NCI-H524 (cell line): ENCODE measurements at places on chromosomes 4 and X.

DNA sequence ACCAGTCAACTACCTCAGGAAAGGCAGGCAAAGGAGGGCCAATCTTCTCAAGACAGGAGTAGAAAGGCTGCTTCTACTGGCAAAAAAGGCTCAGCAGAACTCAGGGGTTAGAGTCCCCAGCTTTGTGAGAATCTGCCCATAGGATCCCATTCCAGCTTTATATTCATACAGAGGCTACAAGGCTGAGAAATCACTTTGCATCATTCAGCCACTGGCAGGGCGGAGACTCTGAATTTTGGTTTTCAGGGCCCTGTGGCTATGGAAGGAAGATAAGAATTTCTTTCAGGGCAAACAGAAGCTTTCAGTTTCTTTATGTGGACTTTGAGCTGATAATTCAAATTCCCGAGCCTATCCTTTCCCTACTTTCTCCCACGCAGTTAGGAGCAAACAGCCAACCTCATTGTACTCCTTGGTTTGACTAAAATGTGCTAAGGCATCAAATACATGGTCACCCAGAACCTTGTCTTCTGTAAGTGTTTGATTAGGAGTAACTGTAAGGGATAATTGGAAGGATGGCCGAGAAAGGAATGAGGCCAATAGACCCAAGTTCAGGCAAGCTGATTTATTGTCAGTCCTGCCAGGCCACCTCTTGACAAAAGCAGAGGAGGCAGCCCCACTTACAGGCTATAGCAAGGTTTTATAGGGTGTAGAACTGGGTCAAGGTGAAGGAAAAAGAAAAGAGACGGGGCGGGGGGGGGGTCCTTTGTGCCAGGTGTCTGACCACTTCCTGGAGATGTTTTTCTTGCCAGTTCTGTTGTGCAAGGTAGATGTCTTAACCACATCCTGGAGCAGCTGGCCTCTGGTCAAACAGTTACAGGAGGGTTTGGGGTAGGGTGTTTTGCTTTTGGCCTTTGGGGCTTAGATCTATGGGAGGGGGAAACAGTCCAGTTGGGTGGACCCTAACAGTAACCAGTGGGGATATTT, 165.3 kb upstream of the PPP1R2C start:
- no peak for DNase-seq

DNA sequence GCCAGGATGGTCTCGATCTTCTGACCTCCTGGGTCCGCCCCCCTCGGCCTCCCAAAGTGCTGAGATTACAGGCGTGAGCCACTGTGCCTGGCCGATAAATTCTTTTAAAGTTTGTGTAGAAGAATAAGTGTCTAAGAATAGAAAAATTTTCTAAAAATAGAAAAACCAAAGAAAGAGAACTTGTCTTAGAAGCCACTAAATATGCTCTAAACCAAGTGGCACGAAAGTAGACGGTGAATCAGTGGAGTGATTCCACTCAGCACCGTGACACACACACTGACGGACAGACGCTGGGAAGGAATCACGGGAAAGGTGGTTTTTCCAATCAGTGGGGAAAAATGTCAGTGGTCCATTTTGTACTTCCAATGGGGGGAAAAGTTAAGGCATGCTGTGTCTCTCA, 72.7 kb upstream of the PSAPL1 start:
- DNase-seq = no peak

- DNase-seq = no peak
Observed at GRCh38 chrX:24483596-24483995, 18.5 kb downstream of the PDK3 start.

DNA sequence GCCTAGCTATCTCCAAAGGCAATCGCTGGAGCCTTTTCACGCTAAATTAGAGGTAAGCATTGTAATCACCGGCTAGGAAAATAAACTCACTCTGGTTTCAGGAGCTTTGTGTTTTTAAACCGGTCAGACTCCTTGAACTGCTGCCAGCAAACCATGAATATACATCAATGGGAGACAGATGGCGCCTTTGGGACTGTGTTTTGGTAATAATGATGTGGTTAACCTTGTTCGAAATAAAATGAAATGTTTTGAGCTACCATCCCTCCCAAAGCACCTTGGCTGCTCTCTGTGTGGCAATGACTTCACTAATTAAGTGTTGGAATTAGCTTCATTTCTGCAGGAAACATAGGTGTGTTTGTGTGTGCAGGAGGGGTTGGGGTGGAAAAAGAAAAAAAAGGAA, 65.3 kb downstream of the CLNK start:
- DNase-seq = peak; percentile 79

DNA sequence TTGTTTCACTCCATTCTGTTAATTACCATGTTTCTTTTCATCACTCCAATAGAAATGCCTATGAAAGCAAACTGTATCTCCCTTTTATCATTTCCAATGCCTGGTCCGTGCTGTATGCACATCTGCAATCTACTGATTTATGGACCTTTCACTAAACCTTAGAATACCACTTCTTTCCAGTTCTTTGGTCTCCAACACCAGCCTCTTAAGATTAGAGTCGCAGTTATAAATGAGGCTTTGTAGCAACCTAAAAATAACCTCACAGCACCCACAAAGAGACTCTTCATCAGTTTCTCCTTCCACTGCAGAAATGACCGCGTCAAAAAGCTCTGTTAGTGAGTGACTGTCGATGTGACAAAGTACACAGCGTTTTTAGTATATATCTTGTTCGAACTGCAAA, 282.6 kb downstream of the ADGRA3 start:
- no peak for DNase-seq

DNA sequence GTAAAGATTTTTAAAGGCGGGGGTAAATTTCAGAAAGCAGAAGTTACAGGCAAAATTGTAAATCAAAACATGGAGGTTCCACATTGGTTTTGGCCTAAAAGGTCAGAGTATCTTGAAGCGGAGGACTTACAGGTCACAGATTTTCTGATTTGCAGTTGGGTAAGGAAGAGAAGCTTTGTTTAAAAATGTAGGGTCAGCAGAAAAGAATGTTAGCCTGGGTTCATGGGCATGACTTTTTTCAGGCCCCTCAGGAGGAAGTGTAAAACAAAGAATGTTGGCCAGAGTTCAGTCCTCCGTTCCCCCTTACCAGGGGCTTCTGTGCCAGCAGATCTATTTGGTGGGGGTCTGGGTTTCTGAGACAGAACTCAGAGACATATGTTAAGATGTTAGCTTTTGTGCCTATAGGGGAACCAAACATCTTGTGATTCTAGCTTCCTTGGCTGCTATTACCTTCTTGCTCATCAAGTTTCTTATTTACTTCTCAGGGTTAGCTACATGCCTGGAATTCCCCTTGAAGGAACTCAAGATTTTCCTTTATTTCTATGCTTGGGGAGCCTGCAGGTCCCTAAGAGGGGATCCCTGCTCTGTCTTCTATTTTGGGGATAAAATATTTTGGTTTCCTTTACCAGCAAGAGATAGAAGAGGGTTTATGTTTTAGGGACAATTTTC, 160.3 kb downstream of the ANK2 start:
- no peak for DNase-seq

GRCh38 chr4:36163198-36163597, 81.1 kb downstream of the ARAP2 start:
- no peak for DNase-seq

- no peak for DNase-seq
Observed at GRCh38 chr4:24770667-24771066, 24.7 kb upstream of the SOD3 start.

GRCh38 chr4:48223633-48224295, 45.9 kb downstream of the TEC start:
- DNase-seq = no peak

- DNase-seq = no peak
Observed at GRCh38 chr4:57214654-57215411, 104.6 kb upstream of the IGFBP7 start.

DNA sequence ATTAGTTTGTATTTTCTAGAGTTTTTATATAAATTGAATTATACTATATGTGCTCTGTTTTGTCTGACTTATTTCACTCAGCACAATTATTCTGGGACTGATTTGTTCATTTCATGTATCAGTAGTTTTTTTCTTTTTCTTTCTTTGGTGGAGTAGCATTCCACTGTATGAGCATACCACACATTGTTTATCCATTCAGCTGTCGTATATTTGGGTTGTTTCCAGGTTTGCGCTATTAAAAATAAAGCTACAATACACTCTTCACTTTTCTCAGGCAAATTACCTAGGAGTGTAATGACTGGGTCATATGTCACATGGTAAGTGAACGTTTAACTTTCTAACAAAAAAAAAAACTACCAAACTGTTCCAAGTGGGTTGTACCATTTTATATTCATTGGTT, 9.6 kb upstream of the OTUD4 start:
- DNase-seq = no peak

DNA sequence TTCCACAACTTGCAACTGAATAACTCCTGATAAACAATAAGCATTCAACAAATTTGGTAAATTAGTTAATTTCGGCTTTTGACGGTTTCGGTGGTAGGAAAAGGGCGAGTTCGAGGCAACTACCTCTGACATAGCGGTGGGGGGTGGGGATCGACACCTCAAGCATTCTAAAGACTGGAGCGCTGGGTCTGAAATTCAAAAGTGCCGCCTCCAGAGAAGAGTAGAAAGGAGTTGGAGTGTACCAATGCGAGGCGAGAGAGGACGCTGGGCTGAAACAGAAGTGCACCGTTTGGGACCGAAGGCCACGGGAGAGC, 725 bp downstream of the SMC1A start:
- DNase-seq = no peak

GRCh38 chr4:14915018-14915417, 87.3 kb upstream of the CPEB2 start:
- DNase-seq = no peak

DNA sequence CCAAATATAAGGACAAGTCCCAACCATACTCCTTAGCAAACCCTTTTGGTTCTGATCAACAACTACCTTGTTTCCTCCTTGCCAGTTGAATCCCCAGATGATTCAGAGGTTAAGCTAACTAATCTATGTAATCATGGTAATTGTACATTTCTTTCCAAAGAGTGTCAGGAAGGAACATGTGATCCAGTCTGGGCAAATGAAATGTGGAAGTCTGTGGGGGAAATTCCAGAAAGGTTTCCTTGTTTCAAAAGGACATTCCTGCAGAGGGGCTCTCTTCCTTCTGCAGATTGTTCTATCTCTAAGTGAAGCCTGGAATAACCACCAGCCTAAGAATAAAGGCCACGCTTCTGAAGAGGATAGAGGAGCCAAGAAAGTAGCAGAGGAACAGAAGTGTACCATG, 7.0 kb downstream of the PRSS12 start:
- DNase-seq = no peak

GRCh38 chr4:25169446-25169845, 9.2 kb upstream of the SEPSECS start:
- no peak for DNase-seq

DNA sequence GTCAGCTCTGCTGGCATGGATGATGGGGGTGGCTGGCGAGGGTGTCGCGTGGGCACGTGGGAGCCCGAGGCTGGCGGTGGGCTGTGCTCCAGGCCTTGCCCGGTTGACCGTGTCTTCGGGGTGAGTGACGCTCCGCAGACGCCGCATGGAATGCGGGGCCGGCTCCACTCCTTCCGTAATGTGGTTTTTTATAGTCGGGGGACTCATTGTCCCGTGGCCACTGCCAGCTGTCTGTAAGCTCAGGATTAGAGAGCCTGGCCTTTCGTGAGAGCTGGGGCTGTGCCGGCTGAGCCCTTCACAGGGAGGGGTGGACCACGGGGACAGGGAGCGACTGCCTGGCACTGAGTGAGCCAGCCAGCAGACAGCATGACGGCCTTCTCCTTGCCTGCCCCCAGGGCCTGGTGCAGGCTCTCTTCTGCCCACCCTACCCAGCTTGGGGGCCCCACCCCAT, 20.4 kb downstream of the DOK7 start:
- DNase-seq = peak; percentile 84

DNA sequence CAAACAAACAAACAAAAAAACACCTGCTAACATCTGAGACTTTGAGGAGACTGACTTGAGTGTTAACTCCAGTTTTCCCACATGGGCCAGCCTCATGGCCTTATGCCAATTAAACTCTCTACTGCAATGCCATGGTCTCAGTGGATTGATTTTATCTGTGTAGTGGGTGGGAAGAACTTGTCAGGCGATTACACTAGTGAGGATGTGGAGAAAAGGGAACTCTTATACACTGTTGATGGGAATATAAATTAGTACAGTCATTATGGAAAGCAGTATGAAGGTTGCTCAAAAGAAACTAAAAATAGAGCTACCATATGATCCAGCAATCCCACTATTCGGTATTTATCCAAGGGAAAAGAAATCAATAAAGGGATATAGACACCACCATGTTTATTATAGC, 12.8 kb upstream of the XIAP start:
- DNase-seq = no peak

- DNase-seq = no peak
Observed at GRCh38 chrX:102654696-102655095, 3.4 kb downstream of the GPRASP1 start.

GRCh38 chrX:122850326-122850725, 333.8 kb upstream of the GRIA3 start:
- no peak for DNase-seq

- no peak for DNase-seq
Observed at GRCh38 chrX:45756557-45756956, 555.9 kb upstream of the DIPK2B start.
